ENCODE measurements at places on chromosomes 5 and 9.

- DNase-seq = no peak
Measured at GRCh38 chr5:137223324-137224295, 275.5 kb downstream of the SPOCK1 start.

GRCh38 chr5:38595132-38595745, 38.8 kb upstream of the LIFR start:
- DNase-seq = peak; percentile 75

- DNase-seq = no peak
Measured at GRCh38 chr9:127090341-127090985, 32.0 kb downstream of the ANGPTL2 start.

- no peak for DNase-seq
Measured at GRCh38 chr5:39759701-39760100, 334.9 kb upstream of the DAB2 start.

DNA sequence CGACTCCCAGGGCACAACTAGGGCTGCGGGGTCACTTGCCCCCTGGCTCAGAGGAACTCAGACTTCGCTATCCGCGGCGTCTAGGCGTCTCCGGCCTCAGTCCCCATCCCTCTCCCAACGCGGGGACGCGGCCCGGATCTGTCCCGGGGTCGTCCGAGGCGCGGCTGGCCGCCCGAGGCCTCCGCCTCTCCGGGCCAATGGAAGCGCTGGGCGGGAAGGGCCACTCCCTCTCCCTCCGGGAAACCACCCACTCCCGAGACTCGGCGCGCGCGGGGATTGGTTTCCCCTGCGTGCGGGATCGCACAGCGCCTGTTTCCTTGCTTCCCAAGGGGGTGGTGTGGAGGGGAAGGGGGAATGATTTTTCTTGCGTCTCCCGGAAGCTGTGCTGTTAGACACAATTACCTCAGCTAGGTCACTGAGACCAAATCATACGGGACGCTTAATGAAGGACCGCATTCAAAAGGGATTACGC, 38.3 kb downstream of the NR2F1 start:
- DNase-seq = peak; percentile 86

- peak; percentile 10 for DNase-seq
Measured at GRCh38 chr5:67156976-67157583, 39.5 kb downstream of the CD180 start.

DNA sequence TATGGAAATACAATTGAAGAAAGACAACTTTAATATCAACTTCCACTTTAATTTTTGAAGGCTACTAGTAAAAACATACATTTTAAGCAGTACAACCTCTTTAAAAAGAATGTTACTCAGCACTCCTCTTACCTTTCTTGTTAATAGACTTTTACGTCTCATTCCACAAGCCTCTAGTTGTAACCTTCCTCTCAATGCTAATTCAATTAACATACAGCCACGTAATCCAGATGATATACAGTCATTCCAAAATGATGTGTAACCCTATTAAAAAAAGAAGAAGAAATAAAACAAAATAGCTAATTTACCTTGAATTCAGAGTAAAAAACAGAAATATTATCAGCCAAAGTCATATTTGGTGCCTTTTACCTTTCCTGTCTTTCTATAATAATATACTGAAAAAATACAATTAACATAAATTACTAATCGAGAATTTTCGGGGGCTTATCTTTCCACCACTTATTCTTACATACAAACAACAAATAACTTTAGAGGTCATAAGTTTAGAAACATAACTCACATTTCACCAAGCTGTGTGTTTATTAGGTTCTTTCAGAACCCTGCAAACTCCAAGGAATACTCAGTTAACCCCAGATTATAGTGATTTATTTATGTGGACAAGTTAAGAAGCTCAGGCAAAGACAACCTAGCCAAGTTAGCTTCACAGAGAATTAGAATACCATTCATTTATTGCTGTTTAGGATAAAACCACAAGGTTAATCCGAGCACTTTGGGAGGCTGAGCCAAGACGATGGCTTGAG, 30.3 kb downstream of the GOLPH3 start:
- DNase-seq = peak; percentile 38

GRCh38 chr5:61402244-61402823, 70.3 kb downstream of the ZSWIM6 start:
- no peak for DNase-seq

DNA sequence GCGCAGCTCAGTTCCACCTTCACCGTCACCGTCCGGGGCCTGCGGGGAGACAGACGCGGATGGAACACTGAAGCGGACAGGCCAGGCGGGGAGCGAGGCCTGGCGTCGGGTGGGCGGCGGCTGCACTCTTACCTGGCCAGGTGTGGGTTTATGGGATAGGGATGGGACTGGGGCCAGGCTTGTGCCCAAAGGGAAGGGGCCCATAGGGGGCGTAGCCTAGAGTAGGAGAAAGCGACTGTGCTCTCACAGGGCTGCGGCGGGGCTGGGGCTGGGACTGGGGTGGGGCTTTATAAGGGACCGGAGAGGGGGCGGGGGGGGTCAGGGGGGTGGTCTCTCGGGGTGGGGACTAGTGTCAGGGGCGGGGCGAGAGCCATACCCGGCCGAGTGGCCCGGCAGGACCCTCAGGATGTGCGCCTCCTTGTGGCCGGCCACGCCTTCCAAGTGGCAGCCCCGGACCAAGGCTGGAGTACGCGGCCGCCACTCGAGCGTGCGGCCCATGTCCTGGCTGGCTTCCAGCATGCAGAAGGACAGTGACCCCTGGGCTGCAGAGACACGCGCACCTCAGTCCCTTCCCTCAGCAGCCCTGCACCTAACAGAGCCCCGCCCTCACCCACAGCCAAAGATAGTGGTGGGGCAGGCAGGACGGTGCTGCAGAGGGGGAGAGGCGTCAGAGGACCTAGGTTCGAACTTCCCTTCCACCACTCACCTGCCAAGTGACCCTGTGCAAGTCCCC, 22.8 kb downstream of the FPGS start:
- no peak for DNase-seq

DNA sequence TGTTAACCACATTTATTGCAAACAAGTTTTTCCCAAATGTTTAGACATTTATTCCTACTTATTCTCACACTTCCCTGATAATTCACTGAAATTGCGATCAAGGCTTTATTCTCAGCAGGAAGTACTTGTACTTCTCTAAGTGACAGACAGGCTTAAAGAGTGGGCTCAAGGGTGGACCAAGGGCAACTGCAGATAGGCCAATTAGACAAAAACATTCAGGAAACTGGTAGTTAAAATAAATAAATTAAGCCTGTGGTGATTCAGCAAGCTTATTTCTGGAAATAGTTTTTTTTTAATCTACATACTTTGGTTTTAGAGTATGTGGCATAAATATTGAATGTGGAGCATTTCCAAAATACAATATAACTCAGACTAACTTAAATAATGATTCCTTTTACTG, 136.1 kb downstream of the UGCG start:
- peak; percentile 69 for DNase-seq

GRCh38 chr5:178854284-178854683, 5.5 kb upstream of the ZNF354B start:
- DNase-seq = no peak

- peak; percentile 66 for DNase-seq
Measured at GRCh38 chr5:74624501-74624900, 16.0 kb downstream of the ENC1 start.

GRCh38 chr9:108161503-108161902, 671.9 kb upstream of the KLF4 start:
- DNase-seq = no peak

GRCh38 chr9:137302449-137303150, 529 bp upstream of the NRARP start:
- peak; percentile 27 for DNase-seq

DNA sequence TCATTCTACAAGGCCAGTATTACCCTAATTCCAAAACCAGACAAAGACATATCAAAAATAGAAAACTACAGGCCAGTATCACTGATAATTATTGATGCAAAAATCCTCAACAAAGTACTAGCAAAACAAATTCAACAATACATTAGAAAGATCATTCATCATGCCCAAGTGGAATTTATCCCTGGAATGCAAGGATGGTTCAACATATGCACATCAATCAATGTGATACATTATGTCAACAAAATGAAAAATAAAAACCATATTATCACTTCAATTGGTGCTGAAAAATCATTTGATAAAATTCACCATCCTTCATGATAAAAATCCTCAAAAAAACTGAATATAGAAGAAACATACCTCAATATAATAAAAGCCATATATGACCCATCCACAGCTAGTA, 115.2 kb upstream of the SLC27A6 start:
- no peak for DNase-seq

GRCh38 chr9:92607088-92607487, 62.8 kb downstream of the IPPK start:
- peak; percentile 70 for DNase-seq

DNA sequence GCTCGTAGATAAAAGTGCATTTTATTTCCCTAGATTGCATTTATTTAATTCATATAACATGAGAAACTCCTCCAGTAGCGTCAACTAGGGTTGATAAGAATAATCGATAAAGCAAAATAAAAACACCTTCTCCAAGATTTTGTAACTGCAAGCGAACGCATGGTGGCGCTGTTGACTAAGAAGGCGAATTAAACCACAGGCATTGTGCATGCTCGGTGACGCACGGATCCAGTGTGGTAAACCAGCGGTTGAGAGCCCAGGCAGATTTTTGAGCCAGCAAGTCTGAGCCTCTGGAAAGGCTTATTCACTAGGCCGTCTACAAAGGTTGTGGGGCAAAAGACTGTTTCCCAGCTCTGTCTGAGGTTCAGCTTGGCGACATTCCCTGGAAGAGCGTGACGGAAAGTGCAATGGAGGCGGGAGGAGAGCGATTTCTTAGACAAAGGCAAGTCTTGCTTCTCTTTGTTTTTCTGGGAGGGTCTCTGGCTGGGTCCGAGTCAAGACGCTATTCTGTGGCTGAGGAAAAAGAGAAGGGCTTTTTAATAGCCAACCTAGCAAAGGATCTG, at the start of gene PCDHB3:
TSS of gene PCDHB3 (plus strand) at position 231 of the 563 bp plus-strand sequence. CDS start at position 408, 177 bp downstream.
- DNase-seq = peak; percentile 3

DNA sequence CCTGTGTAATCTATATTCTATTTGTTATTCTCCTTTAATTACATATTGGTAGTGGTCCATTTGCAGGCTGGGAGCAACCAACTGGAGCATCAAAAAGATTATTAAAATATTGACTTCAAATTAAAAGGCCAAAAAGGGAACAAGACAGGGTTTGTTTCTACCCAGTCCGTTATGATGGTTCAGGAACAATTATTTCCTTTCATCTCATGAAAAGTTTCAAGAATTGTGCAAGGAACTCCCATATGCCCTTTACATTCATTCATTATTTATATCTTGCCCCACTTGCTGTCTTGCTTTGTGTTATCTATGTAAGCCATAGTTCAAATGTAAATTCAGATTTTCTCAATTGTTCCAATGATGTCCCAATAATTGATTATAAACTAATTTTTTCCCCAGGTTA, 58.7 kb upstream of the TLE1 start:
- DNase-seq = no peak

DNA sequence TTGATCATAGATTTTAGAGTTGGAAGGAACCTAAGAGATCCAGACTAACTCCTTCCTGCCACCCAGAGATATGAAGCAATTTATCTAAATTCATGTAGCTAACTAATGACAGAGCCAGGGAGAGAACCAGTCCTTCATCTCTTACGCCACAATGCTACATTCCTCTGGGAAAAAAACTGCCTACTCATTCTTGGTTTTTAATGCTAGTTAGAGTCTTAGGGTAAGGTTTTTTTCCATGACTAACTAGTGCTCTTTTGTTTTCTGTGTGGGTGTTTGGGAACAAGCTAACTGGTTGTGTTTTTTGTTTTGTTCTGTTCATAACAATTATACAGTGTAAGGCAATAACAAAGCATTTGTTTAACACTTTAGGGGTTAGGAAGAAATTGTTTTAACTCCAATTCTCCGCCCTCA, 52.4 kb downstream of the SLC44A1 start:
- peak; percentile 96 for DNase-seq

- no peak for DNase-seq
Measured at GRCh38 chr5:16674750-16675149, 58.0 kb upstream of the RETREG1 start.

DNA sequence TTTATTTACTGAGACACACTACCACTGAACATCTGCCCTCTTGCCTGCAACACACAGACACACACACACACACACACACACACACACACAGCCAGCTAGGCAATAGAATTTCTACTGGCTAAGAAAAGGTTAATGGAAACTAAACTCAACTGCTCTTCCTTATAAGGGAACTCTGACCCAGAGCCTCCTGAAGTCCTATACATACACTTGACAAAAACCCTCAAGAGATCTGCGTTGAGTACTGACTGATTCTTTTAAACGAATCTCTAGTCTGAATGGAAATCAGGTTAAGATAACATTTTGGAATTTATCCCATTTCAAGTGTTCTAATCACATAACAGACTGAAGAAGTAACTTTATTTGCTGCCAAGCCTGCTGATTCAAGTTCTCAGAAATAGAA, 25.9 kb upstream of the TRPM3 start:
- DNase-seq = no peak

DNA sequence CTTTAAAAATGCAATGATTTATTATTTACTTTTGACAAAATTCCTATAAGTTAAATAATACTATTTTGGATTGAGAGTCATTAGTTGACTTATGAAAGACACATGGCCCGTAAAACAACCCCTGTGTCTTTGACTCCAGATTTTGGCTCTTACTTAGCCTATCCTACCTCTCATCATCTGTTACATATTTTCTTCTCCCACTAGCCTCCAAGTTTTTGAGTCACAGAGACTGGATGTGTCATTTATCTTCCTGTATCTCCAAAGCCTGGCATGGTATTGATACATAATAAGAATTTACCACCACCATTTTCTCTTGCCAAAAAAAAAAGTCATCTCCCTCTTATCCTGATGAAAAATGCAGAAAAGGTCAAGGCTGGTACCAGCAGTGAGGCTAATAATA, 99.9 kb downstream of the GABRB2 start:
- DNase-seq = no peak

GRCh38 chr9:124004593-124004992, 7.0 kb upstream of the LHX2 start:
- DNase-seq = no peak

- peak; percentile 88 for DNase-seq
Measured at GRCh38 chr9:120477534-120478001, 102.4 kb downstream of the CDK5RAP2 start.

GRCh38 chr9:105044518-105044917, 116.6 kb upstream of the ABCA1 start:
- no peak for DNase-seq
